ENCODE measurements at places on chromosomes 2 and 18. TPM values are rescaled to one million over a fixed set of nuclear protein-coding genes. Genes with fewer than 3 reads are reported as not detected.

The CRACDL gene
- 6.4 TPM for polyA plus RNA-seq

The UCN gene
- polyA plus RNA-seq = not detected

The MEP1B gene
- not detected for polyA plus RNA-seq

DNA sequence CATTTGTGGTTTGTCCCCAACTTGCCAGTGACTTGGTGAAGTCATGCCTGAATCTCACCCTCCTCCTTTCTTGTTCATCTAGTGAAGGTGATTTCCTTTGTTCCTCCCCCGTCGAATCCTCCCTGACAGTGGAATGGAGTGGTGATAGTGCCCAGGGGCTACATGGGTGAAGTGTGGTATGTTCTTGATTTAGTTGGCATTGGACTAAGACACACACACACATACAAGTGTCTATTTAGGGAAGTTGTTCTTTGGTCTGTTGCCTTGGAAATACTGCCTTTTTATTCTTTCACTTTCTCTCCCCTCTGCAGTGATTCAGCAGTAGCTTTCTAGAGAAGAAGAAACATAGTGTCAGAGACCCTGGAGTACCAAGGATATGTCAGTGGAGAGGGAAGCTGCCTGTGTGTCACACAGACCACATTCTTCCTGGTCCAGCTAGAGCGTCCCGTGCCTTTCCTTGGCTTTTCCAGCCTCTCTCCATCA, 10.9 kb downstream of the INPP4A start:
- no peak overlapping the region for H3K27ac ChIP-seq
- no peak overlapping the region for H3K4me3 ChIP-seq
- peaks cover 2% of the 10 kb centered on the region for H3K4me1 ChIP-seq
- no peaks in the 10 kb centered on the region for H3K27me3 ChIP-seq
- no peaks in the 10 kb centered on the region for H3K36me3 ChIP-seq

- H3K4me3 ChIP-seq = no peak overlapping the region
- H3K4me1 ChIP-seq = no peaks in the 10 kb centered on the region
- H3K27ac ChIP-seq = no peak overlapping the region
- no peaks in the 10 kb centered on the region for H3K36me3 ChIP-seq
- no peaks in the 10 kb centered on the region for H3K27me3 ChIP-seq
Observed at GRCh38 chr2:145484448-145485097, 964.7 kb upstream of the ZEB2 start.

DNA sequence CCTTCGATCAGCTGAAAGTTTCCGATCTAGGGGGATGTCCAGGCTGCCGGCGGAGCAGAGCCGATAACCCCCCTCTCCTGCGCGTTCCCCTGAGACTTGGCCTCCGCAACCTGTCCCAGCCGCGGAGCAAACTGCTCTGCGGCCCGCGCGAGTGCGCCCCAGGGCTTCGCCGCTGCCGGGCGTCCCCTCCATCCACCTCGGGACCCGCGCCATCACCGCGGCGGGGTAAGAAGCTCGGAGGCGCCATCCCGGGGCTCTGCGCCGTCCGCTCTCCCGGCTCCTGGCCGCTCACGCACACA, 990 bp upstream of the GDF7 start:
- H3K36me3 ChIP-seq = no peaks in the 10 kb centered on the region
- peak overlapping the region; percentile 96 for H3K27ac ChIP-seq
- DNase-seq = no peak
- no peaks in the 10 kb centered on the region for H3K27me3 ChIP-seq

GRCh38 chr2:189210250-189211087, 30.9 kb upstream of the COL5A2 start:
- peaks cover 2% of the 10 kb centered on the region for H3K4me1 ChIP-seq
- no peaks in the 10 kb centered on the region for H3K36me3 ChIP-seq

- DNase-seq = no peak
- H3K27ac ChIP-seq = no peak overlapping the region
- H3K4me3 ChIP-seq = no peak overlapping the region
- no peaks in the 10 kb centered on the region for H3K36me3 ChIP-seq
Observed at GRCh38 chr2:122077771-122078170, 322.3 kb downstream of the TSN start.

The ARMC9 gene
- polyA plus RNA-seq = 6.9 TPM

DNA sequence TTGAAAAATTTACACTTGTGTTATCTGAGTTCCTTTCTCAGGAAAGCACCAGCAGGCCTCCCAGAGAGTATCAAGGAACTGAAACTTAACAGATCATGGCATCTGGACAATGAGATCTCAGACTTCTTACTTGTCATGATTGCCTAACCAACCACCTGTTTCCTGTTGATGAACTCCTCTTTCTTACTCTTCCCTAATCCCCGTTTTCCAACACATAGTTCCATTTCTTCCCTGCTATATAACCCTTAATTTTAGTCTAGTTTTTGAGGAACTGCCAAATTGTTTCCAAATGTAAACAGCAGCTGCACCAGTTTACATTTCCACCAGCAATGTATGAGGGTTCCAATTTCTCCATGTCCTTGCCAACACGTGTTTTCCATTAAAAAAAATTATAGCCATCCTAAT, 6.1 kb upstream of the FAM171B start:
- no peaks in the 10 kb centered on the region for H3K36me3 ChIP-seq
- H3K4me1 ChIP-seq = no peaks in the 10 kb centered on the region
- H3K4me3 ChIP-seq = no peak overlapping the region
- no peak overlapping the region for H3K27ac ChIP-seq
- DNase-seq = no peak

GRCh38 chr2:20643060-20643459, 7.8 kb downstream of the HS1BP3 start:
- H3K36me3 ChIP-seq = no peaks in the 10 kb centered on the region
- H3K27ac ChIP-seq = no peak overlapping the region
- DNase-seq = no peak
- no peaks in the 10 kb centered on the region for H3K4me1 ChIP-seq
- no peak overlapping the region for H3K4me3 ChIP-seq

The PPM1G gene
- polyA plus RNA-seq = 37.3 TPM

The CFC1 gene
- polyA plus RNA-seq = not detected

- H3K36me3 ChIP-seq = no peaks in the 10 kb centered on the region
- no peak overlapping the region for H3K27ac ChIP-seq
- H3K4me3 ChIP-seq = no peak overlapping the region
- DNase-seq = no peak
- no peaks in the 10 kb centered on the region for H3K4me1 ChIP-seq
Observed at GRCh38 chr2:45759310-45759851, 107.9 kb downstream of the PRKCE start.

GRCh38 chr2:228987441-228988155, 283.5 kb downstream of the PID1 start:
- no peak for DNase-seq
- no peaks in the 10 kb centered on the region for H3K4me1 ChIP-seq
- no peak overlapping the region for H3K27ac ChIP-seq
- H3K27me3 ChIP-seq = no peaks in the 10 kb centered on the region

DNA sequence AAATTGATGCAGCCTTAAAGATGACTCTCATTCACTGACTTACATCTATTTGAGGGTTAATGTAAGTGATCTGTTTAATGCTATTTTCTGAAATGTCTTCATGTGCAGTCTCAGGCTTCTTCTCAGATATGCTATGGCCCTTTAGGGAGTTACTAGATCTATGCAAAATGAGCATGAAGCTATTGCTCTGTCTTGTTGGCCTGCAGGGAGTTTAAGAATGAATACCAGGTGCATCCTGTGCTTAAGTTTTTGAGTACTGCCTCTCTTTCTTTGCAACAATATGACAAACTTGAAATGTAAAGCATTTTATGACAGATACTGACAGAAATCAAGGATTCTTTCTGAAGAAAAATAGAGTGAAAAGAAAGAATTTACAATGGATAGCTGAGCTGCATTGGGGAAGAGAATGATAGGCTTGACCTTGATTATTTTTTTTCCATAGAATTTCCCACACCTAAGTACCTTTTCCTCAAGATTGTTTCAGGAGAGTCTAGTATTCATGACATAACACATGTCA, 1058.3 kb upstream of the TMEFF2 start:
- no peaks in the 10 kb centered on the region for H3K27me3 ChIP-seq
- H3K27ac ChIP-seq = no peak overlapping the region
- H3K4me3 ChIP-seq = no peak overlapping the region

The PLCD4 gene
- polyA plus RNA-seq = 0.25 TPM

DNA sequence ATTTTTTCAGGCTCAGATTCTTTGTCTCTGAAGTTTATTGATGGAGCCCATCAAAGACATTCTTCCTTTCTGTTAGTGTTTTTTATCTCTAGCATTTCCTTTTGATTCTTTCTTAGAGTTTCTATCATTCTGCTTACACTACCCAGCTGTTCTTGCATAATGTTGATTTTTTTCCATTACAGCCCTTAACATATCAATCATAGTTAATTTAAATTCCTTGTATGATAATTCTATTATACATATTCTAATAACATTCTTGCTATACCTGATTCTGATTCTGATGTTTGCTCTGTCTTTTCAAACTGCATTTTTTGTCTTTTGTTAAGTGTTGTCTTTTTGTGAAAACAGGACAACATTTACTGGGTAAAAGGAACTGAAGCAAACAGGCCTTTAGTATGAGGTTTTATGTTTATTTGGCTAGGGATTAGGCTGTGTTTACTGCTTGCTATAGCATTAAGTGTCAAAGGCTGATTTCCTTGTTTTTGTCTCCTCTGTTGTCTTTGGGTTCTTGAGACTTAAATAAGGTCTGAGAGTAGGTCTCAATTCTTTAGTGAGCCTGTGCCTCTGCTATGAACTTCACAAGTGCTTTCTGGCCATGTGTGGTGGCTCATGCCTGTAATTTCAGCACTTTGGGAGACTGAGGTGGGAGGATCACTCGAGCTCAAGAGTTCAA, 8.0 kb upstream of the STAM2 start:
- H3K4me1 ChIP-seq = no peaks in the 10 kb centered on the region
- no peaks in the 10 kb centered on the region for H3K27me3 ChIP-seq
- H3K36me3 ChIP-seq = no peaks in the 10 kb centered on the region
- no peak overlapping the region for H3K27ac ChIP-seq

DNA sequence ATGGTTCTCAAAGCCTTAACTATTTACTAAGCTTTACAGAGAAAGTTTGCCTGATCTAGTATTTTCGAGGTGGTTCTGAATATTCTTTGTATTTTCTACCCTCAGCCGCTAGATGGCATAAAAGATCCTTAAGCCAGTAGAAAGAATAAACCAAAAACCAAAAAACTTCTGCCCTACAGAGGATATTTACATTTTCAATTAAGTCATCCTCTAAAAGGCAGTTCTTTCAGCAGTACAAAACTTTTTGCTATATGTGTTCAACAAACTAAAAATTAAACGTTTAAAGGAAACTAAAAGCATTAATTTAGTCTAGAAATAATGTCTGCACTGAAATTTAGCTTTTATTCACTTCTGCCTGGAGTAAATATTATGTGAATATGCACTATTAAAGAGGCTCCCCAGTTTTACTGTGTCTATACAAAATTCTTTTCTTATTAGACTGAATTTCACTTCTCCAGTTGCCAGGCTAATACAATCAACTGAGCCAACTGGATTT, 297.5 kb downstream of the PIEZO2 start:
- H3K27me3 ChIP-seq = no peaks in the 10 kb centered on the region
- no peak overlapping the region for H3K27ac ChIP-seq
- no peaks in the 10 kb centered on the region for H3K36me3 ChIP-seq
- H3K4me3 ChIP-seq = no peak overlapping the region

DNA sequence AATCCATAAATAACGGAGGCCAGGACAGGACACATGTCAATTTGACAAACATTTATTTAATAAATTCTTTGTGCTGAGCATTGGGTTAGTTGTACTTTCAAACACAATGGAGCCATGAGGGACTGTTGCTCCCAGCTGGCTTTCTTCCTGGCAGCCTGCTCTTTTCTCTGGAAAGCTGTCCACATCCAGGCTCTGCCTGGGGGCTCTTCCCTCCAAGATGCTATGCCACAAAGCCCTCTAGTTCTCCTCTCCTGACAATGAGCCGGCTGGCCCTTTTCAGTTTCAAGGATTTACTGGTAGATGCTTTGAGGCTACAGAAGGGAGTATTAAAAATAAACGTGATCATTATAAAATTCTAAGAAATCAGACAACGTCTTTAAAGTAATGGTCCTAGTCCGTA, 44.1 kb upstream of the SLC14A2 start:
- H3K36me3 ChIP-seq = no peaks in the 10 kb centered on the region
- H3K4me3 ChIP-seq = no peak overlapping the region
- H3K4me1 ChIP-seq = no peaks in the 10 kb centered on the region
- no peak overlapping the region for H3K27ac ChIP-seq
- H3K27me3 ChIP-seq = no peaks in the 10 kb centered on the region

GRCh38 chr2:72864500-72864899, 22.7 kb upstream of the SPR start:
- no peaks in the 10 kb centered on the region for H3K27me3 ChIP-seq
- H3K4me1 ChIP-seq = no peaks in the 10 kb centered on the region
- no peaks in the 10 kb centered on the region for H3K36me3 ChIP-seq
- no peak overlapping the region for H3K27ac ChIP-seq
- DNase-seq = no peak
- H3K4me3 ChIP-seq = no peak overlapping the region

GRCh38 chr2:219073413-219074129, 12.8 kb upstream of the IHH start:
- H3K36me3 ChIP-seq = peaks cover 11% of the 10 kb centered on the region
- no peak overlapping the region for H3K27ac ChIP-seq
- no peaks in the 10 kb centered on the region for H3K27me3 ChIP-seq
- no peak for DNase-seq

The DNAH6 gene
- 5.0 TPM for polyA plus RNA-seq

DNA sequence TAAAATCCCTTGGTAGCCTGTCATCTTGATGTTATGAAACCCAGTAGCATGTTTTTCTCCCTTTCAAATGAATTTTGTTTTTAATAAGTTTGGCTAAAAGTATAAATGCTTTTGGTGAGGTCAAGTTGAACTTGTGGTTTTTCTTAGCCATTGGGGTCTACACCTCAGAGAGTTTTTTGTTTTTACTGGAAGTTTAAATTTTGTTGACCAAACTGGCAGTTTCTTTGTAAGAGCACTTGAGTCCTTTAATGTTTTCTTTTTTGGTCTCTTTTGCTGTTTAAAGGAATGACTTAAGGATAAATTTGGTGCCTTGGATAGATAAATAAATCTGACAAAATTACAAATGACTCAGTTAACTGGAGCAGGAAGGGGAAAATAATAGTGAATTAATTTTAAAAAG, 577.3 kb downstream of the SATB2 start:
- H3K36me3 ChIP-seq = no peaks in the 10 kb centered on the region
- DNase-seq = no peak
- no peak overlapping the region for H3K27ac ChIP-seq
- peaks cover 7% of the 10 kb centered on the region for H3K4me1 ChIP-seq
- H3K27me3 ChIP-seq = no peaks in the 10 kb centered on the region

GRCh38 chr2:53417385-53417784, 350.2 kb upstream of the CHAC2 start:
- H3K4me1 ChIP-seq = no peaks in the 10 kb centered on the region
- H3K27me3 ChIP-seq = no peaks in the 10 kb centered on the region
- no peak overlapping the region for H3K4me3 ChIP-seq
- DNase-seq = no peak
- no peak overlapping the region for H3K27ac ChIP-seq
- H3K36me3 ChIP-seq = no peaks in the 10 kb centered on the region

GRCh38 chr18:49850636-49851035, 37.3 kb upstream of the ACAA2 start:
- H3K4me1 ChIP-seq = no peaks in the 10 kb centered on the region
- H3K36me3 ChIP-seq = no peaks in the 10 kb centered on the region
- no peak for DNase-seq
- no peak overlapping the region for H3K27ac ChIP-seq
- no peak overlapping the region for H3K4me3 ChIP-seq
- H3K27me3 ChIP-seq = no peaks in the 10 kb centered on the region

DNA sequence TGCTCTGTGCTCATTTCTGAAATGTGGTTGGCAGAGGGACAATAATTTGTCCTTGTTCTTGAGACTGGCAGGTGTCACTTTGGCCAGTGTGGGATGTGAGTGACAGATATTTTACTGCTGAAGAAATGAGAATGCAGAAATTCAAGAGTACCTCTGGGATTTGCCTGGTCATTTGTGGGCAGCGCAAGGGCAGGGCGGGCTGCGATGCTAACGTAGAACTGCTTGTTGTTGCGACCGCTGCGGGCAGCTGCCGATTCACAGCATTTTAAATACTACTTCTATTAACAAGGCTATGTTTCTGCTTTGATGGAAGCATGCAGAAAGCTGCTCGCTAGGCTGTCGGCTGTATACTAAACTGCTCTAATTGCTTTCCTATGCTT, 268.6 kb downstream of the FIGN start:
- no peak overlapping the region for H3K4me3 ChIP-seq
- no peak overlapping the region for H3K27ac ChIP-seq
- no peaks in the 10 kb centered on the region for H3K27me3 ChIP-seq

Data from aorta (tissue), 5 donors.